Spinal cord (tissue), 10 donors: ENCODE measurements at places on chromosomes 13 and 19.

GRCh38 chr13:93190006-93190405, 36.6 kb upstream of the GPC6 start:
- no peak for DNase-seq

- no peak for DNase-seq
Observed at GRCh38 chr13:20877902-20878301, 24.6 kb downstream of the XPO4 start.

- no peak for DNase-seq
Observed at GRCh38 chr19:50378169-50378862, 2.1 kb downstream of the NR1H2 start.

- DNase-seq: no peak
Observed at GRCh38 chr19:28443361-28443760, 769.6 kb downstream of the UQCRFS1 start.

DNA sequence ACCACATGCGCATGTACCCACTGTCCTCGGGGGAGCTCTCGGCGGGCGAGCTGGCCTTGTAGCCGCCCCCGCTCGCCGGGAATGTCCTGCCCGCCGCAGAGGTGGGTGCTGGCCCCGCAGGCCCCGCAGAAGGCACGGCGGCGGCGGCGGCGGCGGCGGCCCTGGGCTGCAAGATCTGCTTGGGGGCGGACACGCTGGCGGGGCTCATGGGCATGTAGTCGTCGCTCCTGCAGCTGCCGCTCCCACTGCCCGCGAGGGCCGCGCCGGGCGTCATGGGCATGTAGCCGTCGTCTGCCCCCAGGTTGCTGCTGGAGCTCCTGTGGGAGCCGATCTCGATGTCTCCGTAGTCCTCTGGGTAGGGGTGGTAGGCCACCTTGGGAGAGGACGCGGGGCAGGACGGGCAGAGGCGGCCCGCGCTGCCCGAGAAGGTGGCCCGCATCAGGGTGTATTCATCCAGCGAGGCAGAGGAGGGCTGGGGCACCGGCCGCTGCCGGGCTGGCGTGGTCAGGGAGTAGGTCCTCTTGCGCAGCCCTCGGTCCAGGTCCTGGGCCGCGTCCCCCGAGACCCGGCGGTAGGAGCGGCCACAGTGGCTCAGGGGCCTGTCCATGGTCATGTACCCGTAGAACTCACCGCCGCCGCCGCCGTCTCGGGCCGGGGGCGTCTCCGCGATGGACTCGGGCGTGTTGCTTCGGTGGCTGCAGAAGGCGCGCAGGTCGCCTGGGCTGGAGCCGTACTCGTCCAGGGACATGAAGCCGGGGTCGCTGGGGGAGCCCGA, 2.4 kb downstream of the IRS2 start:
- DNase-seq: no peak

DNA sequence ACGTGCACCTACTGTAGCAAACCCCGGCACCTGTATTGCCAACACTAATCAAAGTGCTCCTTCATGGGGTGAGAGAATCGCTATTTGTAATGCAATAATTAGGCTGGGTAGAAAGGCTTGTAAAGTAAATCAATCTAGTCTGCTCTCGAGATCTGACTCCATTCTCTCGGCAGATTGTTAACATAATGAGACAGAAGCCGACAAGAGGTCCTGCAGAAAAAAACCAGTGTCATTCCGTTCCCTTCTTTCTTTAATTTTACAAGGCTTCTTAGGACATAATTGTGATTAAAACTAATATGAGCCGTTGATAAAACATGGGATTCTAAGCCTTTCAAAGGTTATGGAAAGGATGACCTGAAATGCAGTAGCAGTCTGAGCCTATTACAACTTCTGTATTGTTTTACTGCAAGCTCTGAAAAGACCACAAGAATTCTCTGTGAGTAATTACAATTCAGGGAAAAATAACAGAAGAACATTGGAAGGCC, 530.0 kb downstream of the PCDH9 start:
- no peak for DNase-seq

DNA sequence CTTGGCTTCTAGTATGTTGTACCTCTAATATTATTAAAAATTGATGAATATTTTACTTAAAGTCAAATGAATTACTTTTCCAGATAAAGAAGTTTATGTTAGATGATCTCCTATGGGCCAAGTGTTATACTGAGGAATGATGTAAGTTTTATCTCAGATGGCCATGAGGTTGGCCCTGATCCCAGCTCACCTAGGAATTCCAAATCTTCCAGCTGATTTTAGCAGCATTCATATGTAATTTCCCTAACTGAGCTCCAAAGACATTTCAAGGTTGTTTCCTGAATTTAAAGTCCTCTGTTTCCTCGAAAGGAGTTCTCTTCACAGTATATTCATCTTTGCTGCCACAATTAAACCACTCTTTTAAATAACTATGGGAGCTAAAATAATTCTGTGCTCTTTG, 1670.4 kb upstream of the SPRY2 start:
- no peak for DNase-seq

DNA sequence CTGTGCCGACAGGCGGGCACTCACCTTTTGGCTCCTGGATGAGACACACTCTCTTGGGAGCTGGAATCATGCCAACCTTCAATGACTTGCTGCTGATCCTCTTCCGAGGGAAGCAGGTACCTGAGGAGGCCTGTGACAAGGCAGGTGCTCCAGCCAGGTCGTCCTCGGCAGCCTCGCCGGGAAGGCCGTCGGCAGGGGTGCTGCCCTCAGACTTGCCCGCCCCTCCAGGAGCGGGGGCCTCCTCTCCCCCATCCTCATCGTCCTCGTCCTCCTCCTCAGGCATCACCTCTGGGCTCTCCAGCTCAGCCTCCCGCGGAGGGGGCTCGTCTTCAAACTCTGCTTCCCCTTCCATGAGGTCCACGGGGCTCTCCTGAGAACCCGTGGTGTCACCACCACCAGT, 29.2 kb downstream of the SUGP2 start:
- DNase-seq: no peak

DNA sequence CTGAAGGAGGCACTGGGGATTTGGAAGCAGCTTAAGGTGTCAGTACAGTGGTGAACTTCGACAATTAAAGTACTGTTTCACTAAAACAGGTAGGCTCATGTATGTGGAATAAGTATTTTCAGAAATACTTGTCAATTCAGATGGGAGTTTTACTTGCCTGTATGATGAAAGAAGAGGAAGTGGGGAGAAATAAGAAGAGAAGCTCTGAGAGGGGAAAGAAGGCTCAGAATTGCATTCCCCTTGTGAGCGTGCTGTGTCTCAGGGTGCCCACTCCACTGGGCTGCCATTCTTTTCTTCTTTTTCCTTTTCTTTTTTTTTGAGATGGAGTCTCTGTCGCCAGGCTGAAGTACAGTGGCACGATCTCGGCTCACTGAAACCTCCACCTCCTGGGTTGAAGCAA, 38.6 kb upstream of the RNF17 start:
- DNase-seq: no peak

DNA sequence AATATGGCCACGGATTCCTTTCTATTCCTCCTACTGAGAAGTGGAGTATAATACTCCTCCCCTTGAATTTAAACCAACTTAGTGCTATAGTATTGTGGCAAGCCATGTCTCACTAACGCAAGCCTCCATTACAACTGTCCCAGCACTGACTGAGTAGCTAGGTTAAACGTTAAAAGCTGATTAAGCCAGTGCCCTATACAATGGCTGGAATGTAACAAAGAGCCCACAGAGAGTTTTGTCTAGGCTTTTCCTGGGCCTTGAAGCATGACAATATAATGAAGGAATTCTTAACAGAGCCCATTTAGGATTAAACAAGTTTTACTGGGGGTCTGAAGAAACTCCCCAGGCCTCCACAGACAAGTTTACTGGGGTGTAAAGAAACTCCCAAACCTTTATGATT, 254.5 kb upstream of the DACH1 start:
- DNase-seq: no peak
